ENCODE measurements at places on chromosomes 11 and 22.

DNA sequence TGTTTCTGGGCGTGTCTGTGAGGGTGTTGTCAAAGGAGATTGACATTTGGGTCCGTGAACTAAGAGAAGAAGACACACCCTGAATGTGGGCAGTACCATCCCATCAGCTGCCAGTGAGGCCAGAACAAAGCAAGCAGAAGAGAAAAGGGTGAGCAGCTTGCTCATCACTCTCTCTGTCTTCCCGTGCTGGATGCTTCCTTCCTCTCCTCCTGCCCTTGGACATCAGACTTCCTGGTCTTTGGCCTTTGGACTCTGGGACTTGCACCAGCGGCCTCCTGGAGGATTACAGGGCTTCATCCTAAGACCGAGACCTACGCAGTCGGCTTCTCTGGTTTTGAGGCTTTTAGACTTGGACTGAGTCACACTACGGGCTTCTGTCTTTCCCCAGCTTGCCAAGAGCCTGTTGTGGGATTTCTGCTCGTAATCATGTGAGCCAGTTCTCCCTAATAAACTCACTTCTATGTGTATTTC, 18.8 kb downstream of the APOL2 start:
- no peak for DNase-seq

DNA sequence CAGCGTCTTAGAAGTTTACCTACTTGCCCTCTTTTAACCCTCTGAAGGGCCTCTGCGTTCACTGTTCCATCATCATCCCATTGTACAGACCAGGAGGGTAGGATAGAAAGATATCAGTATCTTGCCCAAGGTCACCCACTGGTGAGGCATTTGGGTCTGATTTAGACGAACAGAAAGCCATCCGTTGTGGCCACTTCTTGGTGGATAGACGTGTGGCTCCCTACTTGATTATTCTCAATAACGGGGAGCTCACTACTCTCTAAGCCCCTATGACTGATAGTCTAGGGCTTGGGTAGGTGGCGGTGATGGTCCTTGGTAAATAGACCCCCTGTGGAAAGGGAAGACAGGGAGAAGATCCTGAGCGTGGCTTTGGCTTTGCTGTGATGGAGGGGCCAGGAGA, 28.6 kb upstream of the PRR5 start:
- DNase-seq = no peak

GRCh38 chr22:49216579-49216978, 611.1 kb downstream of the BRD1 start:
- no peak for DNase-seq

DNA sequence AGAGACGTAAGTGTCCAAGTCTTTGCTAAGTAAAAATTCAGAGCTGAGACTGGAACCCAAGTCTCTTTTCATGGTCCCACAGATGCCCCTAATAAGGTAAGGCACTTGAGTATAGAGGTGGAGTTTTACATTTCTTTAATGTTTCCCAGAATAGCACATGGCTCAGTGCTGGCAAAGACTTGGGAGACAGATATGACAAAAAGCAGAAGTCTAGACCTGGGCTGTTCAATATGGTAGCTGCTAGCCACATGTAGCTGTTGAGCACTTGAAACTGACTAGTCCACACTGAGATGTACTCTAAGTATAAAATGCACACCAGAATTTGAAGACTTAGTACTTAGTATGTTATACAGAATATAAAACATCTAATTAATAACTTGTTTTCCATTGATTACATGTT, 17.6 kb downstream of the VSTM5 start:
- DNase-seq = no peak

DNA sequence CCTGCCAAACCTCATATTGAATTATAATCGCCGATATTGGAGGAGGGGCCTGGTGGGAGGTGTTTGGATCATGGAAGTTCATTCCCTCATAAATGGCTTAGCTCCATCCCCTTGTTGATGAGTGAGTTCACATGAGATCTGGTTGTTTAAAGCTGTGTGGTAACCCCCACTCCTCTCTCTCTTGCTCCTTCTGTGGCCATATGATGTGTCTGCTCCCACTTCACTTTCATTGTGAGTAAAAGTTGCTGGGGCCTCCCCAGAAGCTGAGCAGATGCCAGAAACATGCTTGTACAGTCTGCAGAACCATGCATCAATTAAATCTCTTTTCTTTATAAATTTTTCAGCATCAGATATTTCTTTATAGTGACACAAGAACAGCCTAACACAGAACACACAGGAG, 929.0 kb upstream of the FAT3 start:
- DNase-seq = no peak

GRCh38 chr11:76738618-76739240, 44.4 kb upstream of the TSKU start:
- no peak for DNase-seq

DNA sequence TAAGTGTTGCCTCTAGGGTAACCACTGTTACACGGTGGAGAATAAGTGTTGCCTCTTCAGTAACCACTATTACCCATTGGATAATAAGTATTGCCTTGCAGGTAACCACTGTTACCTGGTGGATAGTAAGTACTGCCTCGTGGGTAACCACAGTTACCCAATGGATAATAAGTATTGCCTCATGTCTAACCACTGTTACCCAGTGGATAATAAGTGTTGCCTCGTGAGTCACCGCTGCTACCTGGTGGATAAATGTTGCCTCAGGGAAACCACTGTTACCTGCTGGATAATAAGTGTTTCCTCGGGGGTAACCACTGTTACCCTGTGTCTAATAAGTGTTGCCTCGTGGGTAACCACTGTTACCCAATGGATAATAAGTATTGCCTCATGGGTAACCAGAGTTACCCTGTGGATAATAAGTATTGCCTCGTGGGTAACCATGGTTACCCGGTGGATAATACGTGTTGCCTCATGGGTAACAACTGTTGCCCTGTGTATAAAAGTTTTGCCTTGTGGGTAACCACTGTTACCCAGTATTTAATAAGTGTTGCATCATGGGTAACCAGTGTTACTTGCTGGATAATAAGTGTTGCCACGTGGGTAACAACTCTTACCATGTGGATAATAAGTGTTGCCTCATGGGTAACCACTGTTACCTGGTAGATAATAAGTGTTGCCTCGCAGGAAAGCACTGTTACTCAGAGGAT, 12.3 kb upstream of the NXPE4 start:
- no peak for DNase-seq

GRCh38 chr11:12449961-12450715, 72.8 kb downstream of the PARVA start:
- no peak for DNase-seq

- DNase-seq = no peak
These were observed at the start of gene INSC for GRCh38 chr11:15114501-15115475. Gene INSC (plus strand): TSS chr11:15114923. CDS start chr11:15149175, 34,252 bp downstream.

DNA sequence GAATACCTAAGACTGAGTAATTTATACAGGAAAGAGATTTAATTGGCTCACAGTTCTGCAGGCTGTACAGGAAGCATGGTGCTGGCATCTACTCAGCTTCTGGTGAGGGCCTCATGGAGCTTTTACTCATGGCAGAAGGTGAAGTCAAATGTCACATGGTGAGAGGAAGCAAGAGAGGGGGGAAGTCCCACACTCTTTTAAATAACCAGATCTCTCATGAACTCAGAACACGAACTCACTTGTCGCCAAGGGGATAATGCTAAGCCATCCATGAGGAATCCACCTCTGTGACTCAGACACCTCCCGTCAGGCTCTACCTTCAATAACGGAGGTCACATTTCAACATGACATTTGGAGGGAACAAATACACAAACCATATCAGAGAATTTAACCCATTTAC, 42.2 kb downstream of the BIRC2 start:
- DNase-seq = no peak

- DNase-seq = no peak
These were observed 15.1 kb downstream of the ATG13 start for GRCh38 chr11:46632502-46632901.

DNA sequence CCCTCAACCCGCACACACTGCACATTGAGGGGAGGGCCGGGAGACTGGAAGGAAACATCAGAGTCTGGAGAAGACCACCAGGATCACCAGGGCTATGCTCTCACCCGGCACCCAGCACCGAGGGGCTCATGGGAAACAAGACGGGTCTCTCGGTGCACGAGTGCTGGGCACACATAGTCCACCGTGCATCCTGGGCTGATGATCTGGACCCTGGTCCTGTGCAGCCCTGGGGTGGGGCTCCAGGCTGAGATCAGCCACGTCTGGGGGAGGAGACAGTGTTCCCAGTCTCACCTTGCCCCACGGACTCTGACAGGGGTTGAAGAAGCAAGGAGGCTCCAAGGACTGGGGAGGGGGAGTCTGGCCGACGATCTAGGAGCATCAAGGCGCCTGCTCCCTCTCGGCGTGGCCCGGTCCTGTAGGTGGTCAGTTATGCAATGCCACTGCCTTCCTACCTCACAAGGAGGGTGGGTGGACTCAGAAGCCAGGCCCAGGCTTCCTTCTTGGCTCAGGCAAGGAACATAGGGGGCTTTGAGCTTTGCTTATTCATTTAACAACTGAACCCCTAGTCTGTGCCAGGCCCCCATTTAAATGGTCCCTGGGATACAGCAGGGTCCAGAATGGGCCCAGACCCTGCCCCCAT, 11.4 kb upstream of the CD81 start:
- no peak for DNase-seq

DNA sequence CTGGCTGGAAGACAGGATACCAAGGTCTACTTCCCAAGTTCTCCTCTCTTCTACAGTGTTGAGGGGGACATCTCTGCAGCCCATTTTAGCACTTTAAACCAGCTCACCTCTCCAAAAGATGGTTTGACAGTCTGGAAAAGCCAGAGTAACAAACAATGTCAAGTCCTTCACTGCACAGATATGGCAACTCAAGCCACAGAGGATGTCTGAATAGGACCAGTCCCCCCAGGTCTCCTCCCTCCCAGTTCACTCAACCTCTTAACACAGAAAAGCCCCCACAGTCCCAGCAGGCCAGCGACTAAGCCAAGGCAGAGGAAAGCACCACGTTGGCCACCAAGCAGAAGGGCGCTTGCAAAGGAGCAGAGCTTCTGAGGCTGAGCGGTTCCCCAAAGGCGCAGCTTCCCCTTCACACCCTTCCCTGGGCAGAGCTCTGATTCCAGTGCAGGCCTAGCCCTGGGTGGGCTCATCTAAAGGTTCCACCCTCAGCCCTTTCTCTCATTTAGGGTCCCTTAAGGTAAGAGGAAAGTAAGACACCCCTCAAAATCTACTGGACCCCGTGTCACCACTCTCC, 62.7 kb downstream of the PAK1 start:
- no peak for DNase-seq

DNA sequence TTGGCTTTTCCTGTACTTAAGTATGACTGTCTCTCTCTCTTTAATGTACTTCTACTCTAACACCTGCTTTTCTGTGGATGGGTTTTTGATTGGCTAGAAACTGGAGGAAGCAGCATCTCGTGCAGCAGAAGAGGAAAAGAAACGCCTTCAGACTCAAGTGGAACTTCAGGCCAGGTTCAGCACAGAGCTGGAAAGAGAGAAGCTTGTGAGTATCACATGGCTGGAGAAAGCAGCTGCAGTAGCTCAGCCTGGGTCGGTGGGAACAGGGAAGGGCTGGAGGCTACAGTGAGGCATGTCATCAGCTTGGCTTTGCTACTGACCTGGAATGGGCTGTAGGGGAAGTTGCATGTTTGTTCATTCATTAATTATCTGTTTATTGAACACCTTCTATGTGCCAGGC, 74.2 kb downstream of the SWAP70 start:
- DNase-seq = peak; percentile 43

DNA sequence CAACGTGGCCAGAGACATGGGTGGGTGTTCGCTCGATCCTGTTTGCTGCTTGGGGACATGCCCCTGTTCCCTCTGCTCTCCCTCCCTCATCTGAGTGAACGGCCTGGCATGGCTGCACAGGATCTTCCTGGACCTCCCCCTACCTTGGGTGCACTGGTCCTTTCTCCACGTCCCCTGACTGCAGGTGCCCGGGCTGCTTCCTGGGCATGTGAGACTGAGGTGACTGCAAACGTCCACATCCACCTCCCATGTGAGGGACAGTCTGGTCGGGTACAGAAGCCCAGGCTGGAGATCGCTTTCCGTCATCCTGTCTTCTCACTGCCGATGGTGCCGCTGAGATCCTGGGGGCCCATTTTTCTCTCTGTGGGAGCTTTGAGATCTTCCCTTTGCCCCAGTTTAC, 11.8 kb downstream of the SULT4A1 start:
- no peak for DNase-seq

DNA sequence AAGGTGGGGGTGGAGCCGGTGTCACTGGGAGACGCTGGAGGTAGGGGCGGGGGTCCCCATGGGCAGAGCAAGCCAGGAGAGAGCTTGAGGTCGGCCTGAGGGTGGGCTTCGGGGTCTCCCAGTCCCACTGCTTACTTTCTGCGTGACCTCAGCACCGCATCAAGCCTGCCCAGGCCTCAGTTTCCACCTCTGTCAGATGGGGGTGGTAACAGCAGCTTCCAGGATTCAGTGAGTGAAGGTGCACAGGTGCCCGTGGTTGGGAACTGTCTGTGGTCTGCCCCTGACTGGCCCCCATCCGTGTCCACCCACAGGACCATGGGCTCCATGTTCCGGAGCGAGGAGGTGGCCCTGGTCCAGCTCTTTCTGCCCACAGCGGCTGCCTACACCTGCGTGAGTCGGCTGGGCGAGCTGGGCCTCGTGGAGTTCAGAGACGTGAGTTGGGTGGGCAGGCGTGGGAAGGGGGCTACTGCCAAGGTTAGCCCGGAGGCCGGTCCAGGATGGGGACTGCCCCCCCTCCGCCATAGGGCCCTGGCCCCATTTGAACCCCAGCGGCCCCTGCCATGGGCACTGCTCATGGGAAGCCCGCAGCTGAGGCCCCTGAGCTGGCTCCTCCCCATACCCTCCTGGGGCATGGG, 2.2 kb downstream of the TCIRG1 start:
- no peak for DNase-seq

DNA sequence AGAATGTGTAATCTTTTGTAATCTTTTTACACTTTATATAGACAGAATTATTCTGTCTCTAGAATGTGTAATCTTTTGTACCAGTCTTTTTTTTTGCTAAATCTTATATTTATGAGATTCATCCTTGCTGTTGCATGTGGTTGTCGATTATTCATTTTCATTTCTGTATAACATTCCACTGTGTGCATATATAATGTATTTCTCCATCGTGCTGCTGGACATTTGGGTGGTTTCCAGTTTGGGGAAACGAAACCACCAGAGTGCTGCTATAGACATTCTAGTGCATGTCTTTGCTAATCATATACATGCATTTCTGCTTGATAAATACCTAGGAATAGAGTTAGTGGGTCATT, 146.5 kb downstream of the GRIK4 start:
- no peak for DNase-seq

GRCh38 chr22:22706253-22706915, 62.0 kb downstream of the GGTLC2 start:
- DNase-seq = no peak
